Fibroblast of skin of right quadriceps (primary cell): ENCODE measurements at places on chromosomes 6 and 20.

DNA sequence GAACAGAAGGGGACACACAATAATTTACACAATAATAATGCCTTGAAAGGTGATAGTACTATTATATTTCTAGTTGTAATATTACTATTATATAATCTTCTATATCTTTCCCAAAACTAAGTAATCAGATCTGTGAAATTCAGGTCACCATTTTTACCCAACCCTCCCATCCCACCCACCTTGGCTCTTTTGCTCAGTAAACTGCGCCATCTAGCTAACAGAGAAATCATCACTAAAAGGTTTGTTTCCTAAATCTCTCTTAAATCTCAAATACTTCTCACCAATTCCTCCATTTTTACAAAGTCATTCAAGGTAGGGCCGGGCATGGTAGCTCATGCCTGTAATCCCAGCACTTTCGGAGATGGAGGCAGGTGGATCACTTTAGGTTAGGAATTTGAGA is 83.4 kb downstream of the CDK19 start:
- DNase-seq = no peak

DNA sequence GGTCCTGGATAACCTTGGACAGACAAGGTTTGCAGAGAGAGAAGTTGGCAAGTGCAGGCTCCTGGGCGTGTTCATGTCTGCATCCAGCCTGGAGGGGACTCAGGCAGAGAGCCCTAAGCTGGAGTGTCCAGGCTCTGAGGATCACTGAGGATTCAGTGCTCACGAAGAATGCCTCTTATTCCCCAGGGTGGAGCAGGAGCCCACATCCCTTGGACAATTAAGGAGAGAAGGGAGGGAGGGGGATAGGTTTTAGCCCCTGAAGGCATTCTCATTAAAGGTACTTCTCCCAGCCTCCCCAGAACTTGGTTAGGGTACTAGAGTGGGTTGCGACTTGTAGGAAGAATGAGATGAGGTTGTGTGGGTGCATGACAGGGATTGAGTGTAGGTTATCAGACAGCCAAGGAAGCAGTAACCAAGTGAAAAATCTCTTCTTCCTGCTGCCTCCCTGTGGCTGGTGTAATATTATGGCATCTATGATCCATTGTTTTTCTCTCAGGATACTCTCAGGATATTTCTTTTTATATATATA is 680 bp downstream of the HLA-DPB1 start:
- no peak for DNase-seq

- DNase-seq = peak; percentile 36
Observed at GRCh38 chr6:72619883-72620696, 1.8 kb upstream of the KCNQ5 start.

GRCh38 chr6:134830194-134830593 is 119.7 kb downstream of the ALDH8A1 start:
- DNase-seq = no peak

DNA sequence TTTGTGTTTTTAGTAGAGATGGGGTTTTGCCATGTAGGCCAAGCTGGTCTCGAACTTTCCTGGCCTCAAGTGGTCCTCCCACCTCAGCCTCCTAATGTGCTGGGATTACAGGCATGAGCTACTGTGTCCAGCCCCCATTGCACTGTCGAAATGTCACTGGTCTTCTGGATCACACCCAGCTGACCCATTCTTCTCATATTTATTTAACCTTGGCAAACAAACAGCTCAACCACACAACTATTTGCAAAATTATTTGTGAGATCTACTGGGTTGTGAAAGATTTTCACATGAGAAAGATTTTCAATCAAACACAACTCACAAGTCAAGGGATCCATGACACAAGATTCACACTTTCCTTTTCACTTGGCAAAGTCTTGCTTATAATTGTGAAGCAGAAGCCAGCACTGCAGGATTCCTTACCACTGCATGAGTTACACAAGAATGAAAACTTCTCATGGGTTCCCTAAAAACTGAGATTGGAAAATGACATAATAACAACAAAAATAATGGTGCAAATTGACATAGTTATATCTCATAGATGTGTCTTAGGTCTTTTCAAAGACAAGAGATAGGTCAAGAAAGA is 2.0 kb upstream of the CST9L start:
- no peak for DNase-seq

DNA sequence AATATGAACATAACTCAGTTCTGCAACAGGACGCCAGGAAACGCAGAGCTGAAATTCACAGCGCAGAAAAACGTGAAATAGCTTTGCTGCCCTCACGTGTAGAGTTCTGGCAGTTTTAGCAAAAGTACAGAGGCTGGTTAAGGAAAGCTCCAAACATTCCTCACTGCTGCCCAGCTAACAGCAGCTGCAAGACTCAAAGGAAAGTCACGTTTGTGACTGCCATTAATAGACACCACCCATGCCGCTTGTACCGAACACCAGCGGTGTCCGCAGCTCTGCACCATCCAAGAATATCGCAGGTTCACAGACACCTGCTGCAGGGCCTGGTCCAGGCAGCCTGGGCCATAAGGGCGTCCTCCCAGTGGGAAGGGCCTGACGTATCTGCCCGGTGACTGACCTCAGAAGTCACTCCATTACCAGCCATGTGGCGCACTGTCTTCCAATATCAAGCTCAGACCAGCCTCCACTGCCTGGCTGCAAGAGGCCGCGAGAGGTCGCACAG is 61.4 kb downstream of the WDR27 start:
- DNase-seq = peak; percentile 53

GRCh38 chr6:160420969-160421556 is 72.9 kb downstream of the SLC22A3 start:
- no peak for DNase-seq

- DNase-seq = no peak
Observed at GRCh38 chr6:144624246-144624645, 339.1 kb downstream of the UTRN start.

DNA sequence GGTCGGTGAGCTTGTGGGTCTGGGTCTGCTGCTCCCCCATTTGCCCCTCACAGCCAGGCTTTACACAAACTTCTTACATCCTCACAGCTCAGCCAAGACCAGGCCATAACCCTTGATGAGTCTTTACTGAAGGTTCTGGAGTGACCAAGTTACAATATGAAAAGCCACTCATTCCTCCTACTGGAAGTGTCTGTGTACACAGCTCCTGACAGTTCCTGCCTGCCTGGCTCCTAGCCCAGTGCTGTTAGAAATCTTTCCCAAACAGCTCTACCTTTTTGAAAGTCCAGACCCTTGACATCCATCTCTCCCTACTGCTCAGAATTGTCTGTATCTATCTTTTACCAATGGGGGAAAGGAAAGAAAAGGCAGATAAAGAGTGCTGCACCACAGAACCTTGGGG is 106.9 kb downstream of the PAX1 start:
- no peak for DNase-seq

GRCh38 chr6:105553171-105553570 is 150.3 kb upstream of the PREP start:
- no peak for DNase-seq

DNA sequence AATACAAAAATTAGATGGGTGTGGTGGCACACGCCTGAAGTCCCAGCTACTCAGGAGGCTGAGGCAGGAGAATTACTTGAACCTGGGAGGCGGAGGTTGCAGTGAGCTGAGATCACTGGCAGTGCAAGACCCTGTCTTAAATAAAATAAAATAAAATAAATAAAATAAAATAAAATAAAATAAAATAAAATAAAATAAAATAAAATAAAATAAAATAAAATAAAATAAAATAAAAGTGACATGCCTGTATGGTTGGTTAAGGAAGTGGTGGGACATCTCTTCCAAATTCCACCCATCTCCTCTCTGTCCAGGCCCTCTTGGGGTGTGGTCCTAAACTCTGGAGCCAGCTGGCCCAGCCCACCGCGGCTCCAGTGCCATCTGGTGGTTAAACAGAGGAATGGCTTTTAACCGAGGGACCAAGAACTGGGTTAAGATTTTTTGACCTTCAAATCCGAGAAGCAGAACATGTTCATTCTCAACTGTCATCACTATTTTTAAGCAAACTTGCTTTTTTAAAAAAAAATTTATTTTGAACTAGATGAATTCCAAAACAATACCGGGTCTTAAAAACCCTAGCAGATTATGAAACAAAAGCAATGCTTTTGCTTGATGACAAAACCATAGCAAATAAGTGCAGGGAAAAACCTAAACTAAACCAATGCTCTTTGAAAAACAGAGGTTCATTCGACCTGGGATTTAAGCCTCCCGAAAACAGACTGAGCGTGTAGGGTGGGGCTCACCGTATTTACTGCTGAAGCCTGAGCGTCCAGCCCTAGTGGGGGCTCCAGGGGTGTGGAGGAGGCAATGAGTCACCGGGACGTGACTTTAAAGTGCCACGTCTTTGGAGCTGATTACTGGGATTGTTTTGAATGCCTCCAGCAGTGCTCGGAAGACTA is 68.8 kb downstream of the CDC5L start:
- DNase-seq = peak; percentile 55

DNA sequence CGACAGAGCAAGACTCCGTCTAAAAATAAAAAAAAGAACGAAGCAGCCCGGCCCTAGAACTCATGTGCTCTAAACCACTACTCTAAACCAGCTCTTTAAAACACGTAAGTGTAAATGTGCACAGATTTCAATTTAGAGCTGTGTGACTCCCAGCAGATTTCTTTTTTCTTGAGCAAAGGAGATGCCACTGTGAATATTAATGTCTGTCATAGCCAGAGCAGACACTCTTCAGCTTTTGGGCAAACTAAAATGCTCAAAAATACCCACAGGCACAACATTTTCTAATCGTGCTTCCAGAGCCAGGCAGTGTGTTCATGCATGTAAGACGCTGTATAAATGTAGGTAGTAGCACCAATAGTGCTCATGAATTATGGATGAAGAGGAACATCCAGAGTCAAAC is 218.9 kb upstream of the PLCB4 start:
- DNase-seq = no peak

- no peak for DNase-seq
Observed at GRCh38 chr6:163123098-163123497, 291.4 kb upstream of the QKI start.

DNA sequence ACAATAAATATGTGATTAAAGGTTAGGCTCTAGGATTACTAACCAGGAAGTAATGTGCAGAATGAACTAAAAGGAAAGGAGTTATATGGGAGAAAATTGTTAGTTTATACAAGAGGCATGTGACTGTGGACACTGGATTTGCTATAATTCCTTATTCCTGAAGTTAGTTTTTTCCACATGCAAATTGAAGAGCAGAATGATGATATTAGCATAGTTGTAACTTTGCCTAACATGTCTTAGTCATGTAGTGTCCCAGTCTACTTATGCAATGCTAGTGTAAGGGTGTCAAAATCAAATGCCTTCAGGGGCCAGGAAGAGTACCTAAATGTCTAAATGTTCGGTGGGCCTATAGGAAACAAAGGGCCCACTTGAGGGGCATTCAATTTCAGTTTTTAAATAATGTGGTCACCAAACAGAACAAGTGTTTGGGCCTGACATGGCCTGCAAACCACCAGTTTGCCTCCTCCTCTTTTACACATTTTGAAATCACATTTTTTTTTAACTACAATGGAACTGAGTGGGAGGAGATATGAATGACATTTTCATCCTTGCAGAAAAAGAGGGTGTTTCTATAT is 28.0 kb upstream of the CEP85L start:
- peak; percentile 25 for DNase-seq

GRCh38 chr6:155324993-155325392 is 10.7 kb upstream of the TFB1M start:
- DNase-seq = no peak

GRCh38 chr6:114467931-114468330 is 125.1 kb upstream of the HS3ST5 start:
- DNase-seq = no peak

DNA sequence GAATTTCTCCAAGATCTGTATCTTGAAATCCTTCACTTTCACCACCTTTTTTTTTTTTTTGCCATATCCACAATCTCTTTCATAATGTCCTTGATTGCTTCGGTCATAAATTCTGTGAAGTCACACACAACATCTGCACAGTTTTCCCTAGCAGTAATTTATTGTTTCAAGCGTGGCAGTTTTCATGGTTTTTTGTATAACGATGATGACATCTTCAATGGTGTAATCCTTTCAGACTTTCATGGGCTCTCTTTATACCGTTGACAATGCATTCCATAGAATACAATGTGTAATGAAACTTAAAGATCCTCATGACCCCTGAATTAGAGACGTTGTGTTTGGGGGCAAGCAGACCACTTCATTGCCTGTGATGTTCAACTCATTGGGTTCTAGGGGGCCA is 693.1 kb downstream of the PTPRT start:
- DNase-seq = no peak

DNA sequence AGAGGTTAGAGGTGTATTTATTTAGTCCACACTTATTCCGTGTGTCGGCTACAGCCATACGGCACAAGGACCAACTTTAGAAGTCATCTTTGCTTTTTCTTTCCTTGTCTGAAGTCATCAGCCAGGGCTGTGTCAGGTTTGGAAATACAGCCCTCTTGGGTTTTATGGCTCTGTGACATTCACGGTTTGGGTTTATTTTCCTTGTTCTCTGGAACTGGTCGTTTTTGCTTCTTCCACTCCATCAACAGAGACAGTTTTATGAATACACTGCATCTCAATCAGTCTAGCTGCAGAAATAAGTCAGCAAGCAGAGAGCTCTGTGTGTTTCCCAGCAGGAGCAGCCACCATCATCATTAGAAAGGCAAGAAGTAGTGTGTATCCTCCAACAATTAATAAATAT is 132.5 kb downstream of the TBC1D7 start:
- DNase-seq = no peak

DNA sequence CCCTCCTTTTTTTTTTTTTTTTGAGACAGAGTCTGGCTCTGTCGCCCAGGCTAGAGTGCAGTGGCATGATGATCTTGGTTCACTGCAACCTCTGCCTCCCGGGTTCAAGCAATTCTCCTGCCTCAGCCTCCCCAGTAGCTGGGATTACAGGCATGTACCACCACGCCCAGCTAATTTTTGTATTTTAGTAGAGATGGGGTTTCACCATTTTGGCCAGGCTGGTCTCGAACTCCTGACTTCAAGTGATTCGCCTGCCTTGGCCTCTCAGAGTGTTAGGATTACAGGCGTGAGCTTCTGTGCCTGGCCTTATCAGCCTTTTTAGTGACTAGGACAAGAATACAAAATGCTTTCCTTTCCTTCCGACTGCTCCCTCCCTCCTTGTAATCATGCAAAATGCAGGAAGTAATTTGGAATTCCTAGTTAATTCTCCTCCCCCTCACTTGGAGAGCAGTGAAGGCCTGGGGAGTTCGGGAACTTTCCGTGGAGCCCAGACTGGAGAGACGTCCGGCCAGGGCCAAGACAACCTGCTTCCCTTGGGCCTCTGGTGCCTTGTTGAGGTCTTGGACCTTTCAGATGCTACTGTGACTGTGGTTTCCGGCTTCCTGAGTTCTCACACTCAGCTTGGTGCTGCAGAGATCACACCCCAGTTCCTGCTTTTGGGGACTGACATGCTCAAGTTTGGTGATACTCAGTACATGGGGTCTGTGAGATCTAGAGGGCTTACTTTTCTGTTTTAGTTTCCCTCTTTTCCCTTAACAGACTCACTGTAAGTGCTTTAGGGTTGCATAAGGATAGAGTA is 3.9 kb upstream of the PHF20 start:
- peak; percentile 19 for DNase-seq

DNA sequence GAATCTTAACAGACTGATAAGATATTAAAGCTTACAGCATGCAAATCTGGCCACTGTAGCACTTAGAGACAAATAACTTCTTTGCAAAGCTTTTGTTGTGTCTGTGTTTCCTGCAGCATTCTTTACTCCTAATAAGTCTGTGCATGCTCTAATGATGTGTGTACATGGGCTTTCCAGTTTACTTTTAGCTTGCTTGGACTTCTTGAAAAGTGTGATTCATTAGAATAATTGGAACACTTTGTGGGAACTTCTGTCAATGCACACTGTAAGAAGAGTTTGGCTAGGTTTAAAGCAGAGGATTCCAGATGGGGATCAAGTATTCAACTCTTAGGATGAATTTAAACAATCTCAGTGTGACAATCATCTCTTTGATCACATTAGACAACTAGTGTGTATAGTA is 22.1 kb upstream of the TINAG start:
- peak; percentile 80 for DNase-seq

GRCh38 chr6:12719017-12719416 is 2.5 kb downstream of the PHACTR1 start:
- peak; percentile 9 for DNase-seq
